ENCODE measurements at places on chromosomes 2 and 18. TPM values are rescaled to one million over a fixed set of nuclear protein-coding genes. Genes with fewer than 3 reads are reported as not detected.
A peak's percentile ranks its signal among the peaks of the same experiment; 100 is the strongest.

- no peak for DNase-seq
Measured at GRCh38 chr2:2860589-2861300, 516.9 kb downstream of the EIPR1 start.

- peak; percentile 87 for DNase-seq
Measured at GRCh38 chr2:9145109-9145751, 61.4 kb upstream of the ASAP2 start.

DNA sequence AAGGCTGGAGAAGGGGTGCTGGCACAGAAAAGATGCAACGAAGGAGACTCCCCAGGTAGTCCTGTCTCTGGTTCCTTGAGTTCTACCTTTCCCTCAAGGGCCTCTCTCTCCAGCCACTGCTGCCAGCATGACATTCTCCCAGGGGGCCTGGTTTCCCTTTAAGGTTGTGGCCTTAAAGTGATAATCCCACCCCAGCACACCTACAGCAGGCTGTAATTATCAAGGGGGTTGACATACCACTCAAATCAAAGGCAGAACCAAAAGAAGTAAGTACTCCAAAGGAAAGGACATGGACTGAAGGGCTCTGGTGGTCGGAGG, 127.4 kb upstream of the MSH6 start:
- no peak for DNase-seq

DNA sequence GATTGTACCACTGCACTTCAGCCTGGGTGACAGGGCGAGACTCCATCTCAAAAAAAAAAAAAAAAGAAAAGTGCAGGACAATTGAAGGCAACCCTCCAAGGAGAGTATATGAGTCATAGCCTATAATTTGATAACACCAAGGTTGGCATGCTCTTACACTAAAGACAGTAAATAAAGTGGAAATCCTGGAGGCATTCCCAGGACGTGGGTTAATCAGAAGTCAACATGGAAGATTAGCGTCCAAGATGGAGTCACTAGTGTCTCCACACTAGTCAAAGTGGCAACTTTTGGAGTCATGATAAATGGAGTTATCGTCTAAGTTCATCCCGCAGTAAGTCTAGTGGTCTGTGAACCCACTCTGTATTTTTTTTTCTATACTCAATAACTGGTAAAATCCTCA, 21.2 kb upstream of the UGGT1 start:
- no peak for DNase-seq

GRCh38 chr2:119484834-119485233, 39.4 kb downstream of the SCTR start:
- peak; percentile 55 for DNase-seq

GRCh38 chr18:34959211-34959829, 81.9 kb upstream of the MAPRE2 start:
- no peak for DNase-seq

DNA sequence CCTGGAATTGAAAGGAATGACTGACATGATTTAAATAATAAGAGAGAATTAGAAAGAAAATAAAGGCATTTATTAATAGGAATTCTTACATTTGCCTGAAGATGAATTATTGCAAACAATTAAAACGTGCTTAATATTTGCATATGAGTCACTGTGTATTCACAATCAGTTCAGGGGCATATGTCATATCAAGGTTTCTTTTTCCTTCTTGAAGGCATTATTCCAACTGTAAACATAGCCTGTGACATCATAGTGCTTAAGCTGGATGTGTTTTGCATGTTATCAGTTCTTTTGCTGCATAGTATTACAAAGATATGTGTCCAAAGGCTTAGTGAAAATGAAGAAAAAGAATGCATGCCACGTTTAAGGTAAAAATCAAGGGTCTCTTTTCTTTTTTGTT, 80.8 kb downstream of the MEIS1 start:
- no peak for DNase-seq

GRCh38 chr18:191725-192124, 33.4 kb downstream of the USP14 start:
- DNase-seq = no peak

GRCh38 chr2:230205721-230206120, 14.1 kb downstream of the SP110 start:
- no peak for DNase-seq

GRCh38 chr2:101038455-101039255, 36.6 kb downstream of the RPL31 start:
- DNase-seq = no peak

GRCh38 chr18:31056296-31056695, 13.8 kb upstream of the DSC3 start:
- DNase-seq = no peak

- no peak for DNase-seq
Measured at GRCh38 chr2:74515981-74516633, 1.9 kb downstream of the TLX2 start.

DNA sequence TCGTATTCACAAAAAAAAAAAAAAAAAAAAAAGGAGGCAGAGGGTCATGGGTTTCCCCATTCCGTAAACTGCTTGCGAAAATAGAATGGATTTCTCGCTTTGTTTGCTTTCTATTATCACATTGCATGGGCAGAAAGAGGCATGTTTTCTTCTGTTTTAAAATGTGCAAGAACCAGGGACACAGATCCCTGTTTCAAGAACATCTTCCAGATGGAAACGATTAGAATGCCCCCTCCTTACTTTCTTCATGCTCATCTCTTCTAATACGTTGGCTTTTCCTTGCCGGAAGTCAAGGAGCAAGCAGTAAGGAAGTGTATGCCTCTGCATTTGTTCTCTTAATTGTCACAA, 51.0 kb upstream of the ZNF516 start:
- DNase-seq = no peak

DLX2 gene
- total RNA-seq = not detected

IL18R1 gene
- total RNA-seq = 5.0 TPM

PROM2 gene
- 0.35 TPM for total RNA-seq

SLC35F5 gene
- 54.3 TPM for total RNA-seq

FOXI3 gene
- total RNA-seq = not detected

REG1B gene
- not detected for total RNA-seq

YIPF4 gene
- 17.8 TPM for total RNA-seq

SIGLEC15 gene
- 1.9 TPM for total RNA-seq

ALPI gene
- total RNA-seq = not detected

EFR3B gene
- 10.8 TPM for total RNA-seq

REG3A gene
- not detected for total RNA-seq

Measured in right atrium auricular region (tissue), 2 donors.